ENCODE measurements at places on chromosomes 2 and 18.

GRCh38 chr2:10548626-10549025 is 100.5 kb upstream of the ODC1 start:
- DNase-seq = no peak

- no peak for DNase-seq
Measured at GRCh38 chr2:218093879-218094278, 24.8 kb downstream of the RUFY4 start.

- DNase-seq = no peak
Measured at GRCh38 chr2:116917196-116917595, 897.3 kb upstream of the DDX18 start.

DNA sequence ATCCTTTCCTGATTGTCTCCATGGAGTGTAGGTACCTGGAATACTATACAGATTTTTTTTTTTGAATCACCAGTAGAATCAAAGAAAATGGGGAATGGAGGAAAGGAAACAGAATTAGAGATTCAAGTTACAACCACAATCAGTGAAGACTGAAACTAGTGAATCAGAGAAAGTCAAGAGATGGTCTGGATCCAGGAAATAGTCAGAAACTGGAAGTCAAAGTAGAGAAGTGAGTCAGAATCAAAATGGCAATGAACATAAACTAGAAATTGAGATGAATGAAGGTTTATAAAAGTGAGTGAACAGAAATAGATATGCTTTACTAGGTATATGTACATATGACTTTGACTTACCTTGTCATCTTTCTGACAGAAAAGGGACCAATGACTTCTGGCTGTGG is 579.0 kb downstream of the PLCL1 start:
- DNase-seq = no peak

- DNase-seq = no peak
Measured at GRCh38 chr2:217709478-217710210, 293.2 kb downstream of the TNS1 start.

GRCh38 chr2:12006850-12007249 is 260.4 kb downstream of the LPIN1 start:
- no peak for DNase-seq

DNA sequence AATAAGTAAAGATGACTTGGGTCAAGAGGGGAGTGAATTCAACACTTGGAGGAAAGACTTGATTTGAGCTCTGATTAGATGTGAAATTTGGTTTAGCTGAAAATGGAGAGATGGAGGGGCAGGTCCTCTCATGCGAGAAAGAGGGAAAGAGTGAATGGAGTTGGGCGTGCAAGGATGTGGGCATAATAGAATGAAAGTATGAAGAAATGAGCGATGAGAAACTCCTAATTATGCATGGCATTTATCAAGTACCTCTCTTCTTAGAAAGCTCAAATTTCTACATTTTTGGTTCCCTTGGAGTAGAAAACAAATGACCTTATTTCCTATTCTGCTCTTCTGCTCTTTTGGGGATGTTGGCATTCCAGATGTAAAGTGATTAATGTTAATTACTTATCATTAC is 161.5 kb downstream of the PHLPP1 start:
- DNase-seq = no peak

DNA sequence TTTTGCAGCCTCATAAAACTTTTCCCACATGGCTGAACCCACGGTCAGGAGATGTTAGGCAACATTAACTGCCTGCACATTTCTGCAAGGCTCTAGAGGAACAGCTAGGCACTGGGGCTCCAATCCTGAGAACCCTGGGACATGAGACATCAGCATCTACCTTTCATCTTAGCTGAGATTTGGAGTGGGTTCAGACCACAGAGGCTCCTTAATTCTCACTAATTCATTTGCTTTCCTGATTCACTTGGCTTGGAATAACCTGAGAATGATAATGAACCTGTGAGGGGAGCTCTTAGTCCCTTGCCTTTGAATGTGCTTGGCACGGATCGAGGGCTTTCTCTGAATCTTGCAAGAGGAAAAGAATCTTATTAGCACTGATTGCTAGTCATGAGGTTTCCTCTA is 266.2 kb downstream of the FIGN start:
- no peak for DNase-seq

- no peak for DNase-seq
Measured at GRCh38 chr2:168029071-168029470, 218.3 kb downstream of the STK39 start.

GRCh38 chr2:196046123-196046917 is 22.3 kb downstream of the DNAH7 start:
- DNase-seq = no peak

- no peak for DNase-seq
Measured at GRCh38 chr18:43031169-43031568, 84.3 kb downstream of the RIT2 start.

DNA sequence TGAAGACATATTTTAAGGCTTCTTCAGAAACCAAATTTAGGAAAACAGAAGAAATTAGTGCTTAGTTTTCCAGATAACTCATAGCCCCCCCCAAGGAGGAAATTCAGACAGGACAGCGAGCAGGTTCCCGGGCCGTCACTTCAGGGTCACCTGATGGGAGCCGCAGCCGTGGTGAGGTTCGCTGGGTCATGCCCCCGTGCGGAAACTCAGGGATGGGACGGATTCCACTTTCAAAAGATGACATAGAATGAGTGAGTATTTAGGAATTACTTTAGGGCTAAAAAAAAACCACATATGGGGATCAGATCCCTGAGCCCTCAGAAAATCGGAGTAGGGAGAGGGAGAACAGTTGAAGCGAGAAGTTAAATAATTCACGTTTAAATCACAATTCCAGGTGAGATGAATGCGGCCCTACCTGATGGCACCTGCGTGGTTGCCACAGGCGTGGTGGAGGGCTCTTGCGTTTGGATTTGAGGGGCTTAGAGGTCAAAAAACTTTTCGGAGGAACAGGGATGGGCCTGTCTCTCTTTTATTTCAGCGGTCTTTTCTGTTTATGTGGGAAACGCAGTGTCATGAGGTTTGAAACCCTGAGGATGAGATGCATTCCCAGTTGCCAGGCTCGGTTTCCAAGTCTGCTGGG is 114.4 kb downstream of the NFATC1 start:
- DNase-seq = no peak

GRCh38 chr18:69580107-69580506 is 179.4 kb downstream of the DOK6 start:
- no peak for DNase-seq

- no peak for DNase-seq
Measured at GRCh38 chr2:12262681-12263436, 453.9 kb upstream of the TRIB2 start.

GRCh38 chr2:29597035-29597434 is 324.4 kb downstream of the ALK start:
- no peak for DNase-seq

DNA sequence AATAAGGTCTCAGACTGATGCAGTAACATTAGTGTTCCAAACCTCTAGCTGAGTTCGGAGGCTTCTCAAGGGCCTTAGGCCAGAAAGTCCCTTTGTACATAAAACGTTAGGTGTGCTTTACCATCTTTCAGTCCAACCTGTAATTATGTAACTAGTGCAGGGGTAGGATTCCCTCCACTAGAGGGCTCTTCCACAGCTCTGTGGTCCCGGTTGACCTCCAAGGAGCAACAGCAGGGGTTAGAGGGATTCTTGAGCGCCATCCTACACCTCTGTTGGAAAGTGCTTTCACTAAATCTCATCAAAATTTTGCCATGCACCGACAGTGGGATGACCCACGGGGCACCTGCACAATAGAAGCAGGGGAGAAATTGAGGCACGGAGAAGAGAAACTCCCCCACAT is 155.8 kb upstream of the LRP1B start:
- no peak for DNase-seq

DNA sequence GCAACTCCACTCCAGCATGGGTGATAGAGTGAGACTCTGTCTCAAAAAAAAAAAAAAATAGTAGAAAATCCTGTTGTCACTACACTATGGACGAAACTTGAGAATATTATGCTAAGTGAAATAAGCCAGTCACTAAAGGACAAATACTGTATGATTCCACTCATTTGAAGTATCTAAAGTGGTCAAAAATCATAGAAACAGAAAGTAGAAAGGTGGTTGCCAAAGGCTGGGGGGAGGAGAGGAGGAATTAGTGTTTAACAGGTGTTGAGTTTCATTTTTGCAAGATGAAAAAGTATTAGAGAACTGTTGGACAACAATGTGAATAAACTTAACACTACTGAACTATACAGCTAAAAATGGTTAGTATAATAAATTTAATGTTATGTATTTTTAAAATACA is 18.8 kb upstream of the RMP24 start:
- DNase-seq = no peak

- DNase-seq = no peak
Measured at GRCh38 chr18:62088156-62088555, 98.7 kb downstream of the PIGN start.

- no peak for DNase-seq
Measured at GRCh38 chr18:42222557-42222956, 267.5 kb downstream of the PIK3C3 start.

- DNase-seq = no peak
Measured at GRCh38 chr2:160028431-160029269, 33.8 kb downstream of the PLA2R1 start.

DNA sequence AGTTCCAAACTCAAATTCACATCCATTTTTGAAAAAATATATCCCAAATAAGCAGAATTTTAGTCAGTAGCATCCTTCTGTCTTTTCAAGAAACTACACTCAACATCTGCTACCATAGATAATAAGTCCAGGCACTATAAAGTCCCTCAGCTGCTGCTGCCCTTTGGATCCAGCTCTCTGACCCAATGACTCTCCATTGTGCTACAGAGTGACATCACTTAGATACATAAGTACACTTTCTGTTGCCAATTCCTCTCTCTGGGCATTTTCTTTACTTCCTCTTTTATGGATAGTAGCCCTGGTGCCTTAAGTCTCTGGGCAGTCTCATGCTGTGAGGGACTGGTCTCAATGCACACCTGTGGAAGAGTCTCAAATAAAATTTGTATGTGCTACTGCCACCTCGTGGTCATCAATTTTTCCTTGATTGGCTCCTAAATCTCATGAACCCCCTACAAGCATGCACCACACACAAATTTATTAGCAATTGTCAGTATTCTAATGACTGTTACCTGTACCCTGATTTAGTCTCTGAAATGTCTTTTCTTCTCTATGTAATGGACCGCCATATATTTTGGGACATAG is 219.2 kb downstream of the LRP1B start:
- DNase-seq = no peak

DNA sequence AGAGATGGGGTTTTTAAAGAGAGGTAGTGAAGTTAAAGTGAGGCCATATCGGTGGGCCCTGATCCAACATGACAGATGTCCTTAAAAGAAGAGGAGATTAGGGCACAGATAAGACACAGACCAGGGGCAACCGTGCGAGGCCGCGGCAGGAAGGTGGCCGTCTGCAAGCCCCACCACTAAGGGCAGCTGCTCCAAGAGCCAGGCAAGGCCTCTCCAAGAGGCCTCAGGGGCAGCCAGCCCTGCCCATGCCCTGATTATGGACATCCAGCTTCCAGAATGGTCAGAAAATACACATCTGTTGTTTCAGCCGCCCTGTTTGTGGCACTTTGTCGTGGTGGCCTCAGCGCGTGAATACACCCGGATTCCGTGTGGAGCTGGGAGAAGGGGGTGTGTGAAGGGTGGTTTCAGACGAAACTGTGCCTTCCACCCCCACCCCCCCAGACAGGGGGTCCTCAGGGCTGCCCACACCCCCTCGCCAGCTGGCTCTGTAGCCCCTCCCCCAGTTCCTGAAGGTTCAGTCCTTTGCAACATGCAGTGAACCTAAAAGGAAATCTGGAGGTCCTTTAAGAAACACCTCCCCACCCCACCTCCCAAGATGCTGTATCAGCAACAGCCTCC is 74.1 kb upstream of the SMAD7 start:
- DNase-seq = no peak

- no peak for DNase-seq
Measured at GRCh38 chr18:46247942-46248341, 143.8 kb downstream of the HAUS1 start.

- no peak for DNase-seq
Measured at GRCh38 chr2:223217373-223217772, 165.4 kb downstream of the KCNE4 start.

- no peak for DNase-seq
Measured at GRCh38 chr2:146997488-146997887, 847.3 kb upstream of the ACVR2A start.

- no peak for DNase-seq
Measured at GRCh38 chr2:128820452-128820851, 501.8 kb upstream of the HS6ST1 start.

DNA sequence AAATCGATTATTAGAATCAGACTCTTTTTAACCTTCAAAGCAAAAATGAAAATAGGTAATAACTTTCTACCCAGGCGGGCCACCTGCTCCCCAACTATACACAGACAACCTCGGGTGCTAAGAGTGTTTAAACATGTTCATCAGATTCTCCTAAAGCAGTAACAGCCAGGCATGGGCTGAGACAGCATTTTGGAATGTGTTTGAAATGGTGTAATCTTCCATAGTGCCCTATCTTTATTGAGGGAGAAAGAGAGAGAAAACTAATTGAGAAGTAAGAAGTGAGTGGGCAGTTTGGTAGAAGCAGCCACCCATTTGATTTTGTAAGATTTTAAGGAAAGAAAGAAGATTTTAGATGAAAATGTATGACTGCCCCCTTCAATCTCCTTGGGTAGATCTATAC is 196.1 kb upstream of the CTAGE1 start:
- DNase-seq = no peak

DNA sequence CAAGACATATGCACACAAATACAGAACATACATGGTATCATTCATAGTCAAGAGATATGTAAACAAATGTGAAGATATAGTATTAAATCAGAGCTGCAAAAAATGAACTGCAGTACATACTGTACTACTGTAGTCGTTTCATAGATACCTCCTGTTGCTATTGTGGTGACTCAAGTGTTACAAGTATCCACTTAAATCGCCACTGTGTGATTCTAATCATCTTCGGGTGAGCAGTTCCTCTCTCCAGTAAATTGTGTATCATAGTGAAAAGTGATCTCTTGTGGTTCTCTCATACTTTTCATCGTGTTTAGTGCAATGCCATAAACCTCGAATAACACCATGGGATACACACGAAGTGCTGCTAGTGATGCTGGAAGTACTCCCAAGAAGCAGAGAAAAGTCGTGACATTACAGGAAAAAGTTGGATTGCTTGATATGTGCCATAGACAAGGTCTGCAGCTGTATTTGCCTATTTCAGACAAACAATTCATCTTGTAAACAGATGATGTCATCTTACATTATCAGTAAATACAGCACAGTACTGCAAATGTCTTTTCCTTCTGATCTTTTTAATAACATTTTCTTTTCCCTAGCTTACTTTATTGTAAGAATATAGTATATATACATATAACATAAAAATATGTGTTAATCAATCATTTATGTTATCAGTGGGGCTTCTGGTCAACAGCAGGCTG is 222.2 kb downstream of the BCL11A start:
- no peak for DNase-seq
